ENCODE measurements at places on chromosomes 2 and 18.

GRCh38 chr2:214730800-214731407 is 78.6 kb downstream of the BARD1 start:
- no peak for DNase-seq

DNA sequence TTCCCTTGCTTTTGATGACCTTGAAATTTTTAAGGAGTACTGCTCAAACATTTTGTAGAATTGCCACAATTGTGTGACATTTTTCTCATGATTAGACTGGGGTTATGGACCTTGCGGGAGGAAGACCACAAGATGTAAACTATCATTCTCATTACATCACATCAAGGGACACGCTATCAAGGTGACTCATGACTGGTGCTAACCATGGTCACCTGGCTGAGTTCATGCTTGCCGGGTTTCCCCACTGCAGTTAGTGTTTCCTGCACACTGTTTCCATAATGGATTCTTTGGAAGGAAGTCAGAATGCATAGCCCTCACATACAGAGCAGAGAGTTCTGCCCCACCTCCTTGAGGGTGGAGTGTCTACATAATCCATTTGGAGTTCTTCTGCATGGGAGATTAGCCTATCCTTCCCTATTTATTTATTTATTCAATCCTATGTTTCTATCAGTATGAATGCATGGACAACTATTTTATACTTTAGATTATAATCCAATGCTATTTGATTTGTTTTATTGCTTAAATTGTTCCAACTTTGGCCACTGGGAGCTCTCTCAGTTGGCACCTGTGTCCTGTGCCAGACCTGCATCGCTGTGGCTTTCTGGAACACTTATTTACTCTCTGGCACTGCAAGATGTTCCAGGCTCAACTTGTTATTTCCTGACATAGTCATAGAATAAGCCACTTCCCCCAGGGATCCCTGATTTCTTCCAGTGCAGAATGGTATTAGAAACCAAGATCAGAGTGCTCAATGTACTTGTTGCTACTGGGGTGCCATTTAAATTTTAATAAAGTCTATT is 6.0 kb downstream of the MC2R start:
- no peak for DNase-seq

- no peak for DNase-seq
Observed at GRCh38 chr18:14075196-14075595, 57.0 kb downstream of the ZNF519 start.

DNA sequence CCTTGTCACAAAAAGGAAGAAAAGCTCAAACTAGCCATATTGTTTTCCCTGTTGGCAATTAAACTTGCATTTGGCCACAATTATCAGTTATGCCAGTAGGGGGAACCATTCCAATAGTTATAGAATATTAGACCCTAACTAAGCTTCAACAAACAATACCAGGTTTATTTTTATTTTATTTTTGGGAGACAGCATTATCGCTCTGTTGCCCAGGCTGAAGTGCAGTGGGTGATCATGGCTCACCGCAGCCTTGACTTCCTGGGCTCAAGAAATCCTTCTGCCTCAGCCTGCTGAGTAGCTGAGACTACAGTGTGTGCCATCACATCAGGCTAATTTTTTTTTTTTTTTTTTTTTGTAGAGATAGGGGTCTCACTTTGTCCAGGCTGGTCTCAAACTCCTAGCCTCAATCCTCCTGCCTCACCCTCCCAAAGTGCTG is 102.1 kb downstream of the ATAD2B start:
- peak; percentile 54 for DNase-seq

- no peak for DNase-seq
Observed at GRCh38 chr2:191866675-191867506, 20.0 kb upstream of the CAVIN2 start.

DNA sequence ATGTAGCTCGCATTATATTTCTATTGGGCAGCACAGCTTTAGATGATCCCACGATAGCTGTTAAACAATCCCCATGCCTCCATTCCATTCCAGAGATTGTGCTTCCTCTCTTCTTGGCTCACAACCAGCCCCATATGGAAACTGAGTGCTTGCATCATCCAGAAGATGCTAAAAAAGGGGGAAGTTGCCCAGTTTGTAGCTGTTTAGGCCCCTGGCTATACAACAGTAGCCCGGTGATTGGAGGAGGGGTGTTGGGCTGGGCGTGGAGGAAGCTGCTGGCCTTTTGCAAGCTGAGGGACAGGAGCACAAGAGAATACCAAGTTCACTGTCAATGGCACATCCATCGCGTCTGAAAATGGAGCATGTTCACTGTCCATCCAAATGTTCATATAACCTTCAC is 360.2 kb downstream of the ALK start:
- no peak for DNase-seq

GRCh38 chr2:151808258-151809072 is 19.8 kb downstream of the ARL5A start:
- DNase-seq = peak; percentile 55

DNA sequence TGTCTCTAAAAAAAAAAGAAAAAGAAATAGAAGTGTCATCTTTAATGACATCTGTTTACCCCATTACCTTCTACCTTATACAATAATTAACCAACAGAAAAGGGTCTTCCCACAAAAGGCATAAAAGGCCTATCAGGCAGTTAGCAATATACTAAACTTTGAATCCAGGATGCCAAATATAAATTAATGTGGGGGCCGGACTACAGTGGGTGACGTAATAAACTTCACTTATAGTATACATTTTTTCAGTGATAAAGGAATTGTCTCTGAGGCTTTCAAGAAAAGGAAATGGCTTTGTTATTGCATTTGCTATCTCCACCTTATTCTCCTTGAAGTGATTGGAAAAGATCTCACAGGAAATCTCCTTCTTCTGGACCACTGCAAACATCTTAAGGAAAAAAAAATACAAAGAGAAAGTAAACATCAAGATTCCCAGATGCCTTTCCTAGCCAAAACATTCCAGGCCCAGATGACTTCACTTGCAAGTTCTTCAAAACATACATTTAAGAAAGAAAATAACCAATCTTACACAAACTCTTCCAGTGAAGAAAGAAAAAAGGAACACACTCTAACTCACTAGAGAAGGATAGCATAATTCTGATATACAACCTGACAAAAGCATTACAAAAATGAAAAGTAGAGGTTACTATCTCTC is 126.2 kb upstream of the CAB39 start:
- DNase-seq = no peak

- no peak for DNase-seq
Observed at GRCh38 chr18:62539284-62540165, 16.7 kb downstream of the ZCCHC2 start.

DNA sequence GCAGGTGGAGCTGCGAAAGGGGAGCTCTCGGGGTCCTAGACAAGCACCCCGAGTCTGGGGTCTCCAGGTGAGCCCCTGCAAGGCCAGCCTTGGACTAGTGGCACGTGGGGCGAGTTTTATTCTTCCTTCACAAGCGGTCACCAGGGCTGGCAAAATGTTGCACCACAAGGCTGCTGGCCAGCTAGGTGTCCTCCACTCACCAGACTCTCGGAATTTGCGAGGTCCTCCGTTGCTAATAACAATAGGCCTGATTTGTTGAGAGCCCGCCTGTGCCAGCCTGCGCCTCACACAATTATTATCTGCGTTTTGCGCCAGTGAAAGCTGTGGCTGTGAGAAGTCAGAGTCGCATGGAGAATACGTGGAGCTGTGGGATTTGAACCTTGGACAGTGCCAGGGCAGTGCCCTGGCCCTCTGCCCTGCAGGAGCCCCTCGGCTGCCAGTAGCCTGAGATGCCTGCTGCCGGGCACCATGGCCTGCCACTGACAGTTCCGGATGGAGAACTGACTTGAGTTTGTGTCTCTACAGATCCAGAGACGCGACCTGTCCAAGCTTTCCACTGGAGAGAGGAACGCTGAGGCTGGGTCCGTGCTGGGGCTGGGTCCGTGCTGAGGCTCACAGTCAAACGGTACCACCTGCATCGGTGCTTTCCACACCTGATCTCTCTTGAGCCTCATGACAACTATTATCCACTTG is 77.6 kb upstream of the ODC1 start:
- DNase-seq = no peak

GRCh38 chr2:105497094-105497493 is 98.2 kb upstream of the FHL2 start:
- DNase-seq = no peak

GRCh38 chr2:47720036-47720435 is 62.9 kb upstream of the MSH6 start:
- DNase-seq = no peak

DNA sequence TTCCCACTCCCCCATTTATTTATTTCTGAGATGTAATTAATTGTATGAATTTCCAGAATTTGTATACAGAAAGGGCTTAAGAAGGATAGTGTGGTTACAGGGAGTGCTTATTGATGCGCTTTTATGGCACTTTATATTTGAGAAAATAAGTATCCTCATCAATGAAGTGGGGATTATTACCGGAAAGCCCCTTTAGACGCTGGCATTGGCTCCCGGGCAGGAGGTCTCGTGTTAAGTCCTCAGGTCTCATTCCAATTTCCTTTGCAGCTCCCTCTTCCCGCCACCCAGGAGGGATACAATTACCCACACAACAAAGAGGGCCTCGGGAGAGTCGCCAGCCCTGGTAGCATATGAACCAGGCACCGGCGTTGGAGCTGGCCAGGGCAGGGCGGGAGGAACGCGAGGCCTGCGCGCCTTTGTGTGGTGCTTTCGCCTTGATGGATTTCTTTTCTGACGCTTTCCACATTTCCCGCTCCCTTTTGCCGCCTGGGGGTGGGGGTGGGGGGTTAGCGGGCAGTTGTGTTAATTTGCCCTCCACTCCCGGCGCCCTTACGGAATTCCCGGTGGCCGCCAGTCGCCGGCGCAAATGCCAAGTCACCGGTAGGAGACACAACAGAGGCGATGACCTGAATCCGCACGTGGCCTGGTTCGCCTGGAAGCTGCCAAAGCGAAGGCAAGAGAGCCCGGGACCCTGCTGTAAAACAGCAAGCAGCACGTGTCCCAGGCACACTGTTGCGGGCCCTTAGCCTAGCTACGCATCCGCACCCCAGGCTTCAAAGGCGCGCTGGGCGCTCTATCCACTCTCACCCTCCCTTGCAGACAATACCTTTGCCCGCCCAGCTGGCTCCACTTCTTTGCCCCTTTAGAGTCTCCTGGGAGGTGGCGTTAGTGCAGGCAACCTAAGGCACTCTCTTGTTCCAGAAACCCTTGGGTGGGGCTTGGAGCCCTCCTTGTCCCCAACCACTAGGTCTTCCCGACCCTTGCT is 3.3 kb downstream of the GAD1 start:
- no peak for DNase-seq

- no peak for DNase-seq
Observed at GRCh38 chr2:15851076-15851693, 89.2 kb upstream of the MYCN start.

DNA sequence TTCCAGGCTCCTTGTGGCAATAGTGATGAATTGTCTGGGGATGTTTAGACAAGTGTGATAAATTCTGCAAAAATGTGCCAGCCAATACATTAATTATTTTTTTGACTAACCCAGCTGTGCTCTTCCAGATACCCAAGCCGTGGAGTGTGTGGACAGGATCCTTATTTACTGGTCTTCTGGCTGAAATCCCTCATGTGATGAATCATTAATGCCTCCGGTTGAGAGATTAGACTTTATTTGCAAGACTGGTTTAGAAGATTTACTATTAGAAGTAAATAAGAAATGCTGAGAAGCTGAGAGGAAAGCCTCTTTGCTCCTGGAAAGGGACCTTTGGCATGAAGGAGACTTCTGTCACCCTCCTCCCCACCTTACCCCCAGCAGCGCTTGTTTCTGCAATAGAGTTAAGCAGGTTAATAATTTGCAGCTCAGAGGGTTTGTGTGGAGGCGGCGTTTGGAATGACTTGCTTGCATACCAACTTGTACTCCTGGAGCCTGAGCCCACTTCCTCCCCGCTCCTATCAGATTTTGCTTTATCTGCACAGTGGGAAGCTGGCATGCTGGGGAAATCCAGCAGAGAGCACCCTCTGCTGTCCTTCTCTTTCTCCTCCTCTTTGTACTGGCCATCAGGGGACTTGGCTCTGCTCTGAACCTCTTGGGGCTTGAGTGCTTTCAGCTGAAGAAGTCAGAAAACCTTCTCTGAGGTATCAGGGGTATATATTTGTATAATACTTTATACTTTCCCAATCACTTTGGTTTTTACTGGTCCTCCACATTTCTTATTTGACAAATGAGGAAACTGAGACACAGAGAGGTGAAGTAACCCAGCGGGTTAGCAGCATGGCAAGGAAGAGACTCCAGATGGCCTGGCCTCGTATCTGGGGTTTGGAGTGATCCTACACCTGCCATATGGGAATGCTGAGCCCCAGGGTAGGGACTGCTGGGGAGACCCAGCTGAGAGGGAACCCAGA is 16.3 kb downstream of the SLC3A1 start:
- no peak for DNase-seq
